ENCODE measurements at places on chromosomes 12 and 14.

DNA sequence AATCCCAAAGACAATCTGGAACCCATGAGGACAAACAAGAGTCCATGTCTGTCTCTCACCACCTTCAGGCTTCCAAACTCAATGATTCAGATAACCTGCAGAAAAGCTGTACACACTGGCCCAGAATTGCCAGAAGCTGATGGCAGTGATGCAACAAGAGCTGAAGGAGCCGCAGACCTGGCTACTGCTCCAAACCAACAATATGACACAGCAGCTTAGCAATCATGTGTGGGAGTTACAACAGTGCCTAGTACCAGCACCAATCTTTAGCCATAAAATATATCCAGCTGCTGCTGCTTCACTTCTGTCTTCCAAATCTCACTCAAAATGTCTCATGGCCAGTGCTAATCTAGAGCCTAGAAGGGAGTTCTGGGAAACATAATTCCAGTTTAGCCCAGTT, 22.0 kb downstream of the RPS6KA5 start:
- no peak for DNase-seq

- no peak for DNase-seq
Observed at GRCh38 chr12:25784669-25785068, 173.8 kb upstream of the RASSF8 start.

DNA sequence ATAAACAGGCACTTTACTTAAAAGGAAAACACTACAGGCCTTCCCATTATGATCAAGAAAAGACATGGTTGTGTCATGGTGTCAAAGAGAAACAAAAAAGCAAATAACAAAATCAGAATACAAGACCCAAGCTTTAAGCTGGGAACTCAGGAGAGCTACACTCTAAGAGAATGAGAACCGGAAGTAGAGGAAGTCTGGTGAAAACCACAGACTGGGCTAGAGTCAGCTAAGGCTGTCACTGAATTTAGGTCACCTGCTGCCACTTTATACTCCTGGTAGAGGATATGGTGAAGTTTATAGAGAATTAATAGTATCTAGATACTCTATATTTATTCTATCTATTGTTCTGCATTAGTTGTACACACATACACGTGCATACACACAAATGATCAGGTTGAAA, 971.7 kb downstream of the FLRT2 start:
- DNase-seq = no peak

- DNase-seq = peak; percentile 79
Observed at GRCh38 chr12:62631471-62632410, 165.1 kb downstream of the MON2 start.
